ENCODE measurements at places on chromosomes 5 and 9.

- DNase-seq, result no peak
Observed at GRCh38 chr9:90916147-90916734, 114.6 kb downstream of the SYK start.

DNA sequence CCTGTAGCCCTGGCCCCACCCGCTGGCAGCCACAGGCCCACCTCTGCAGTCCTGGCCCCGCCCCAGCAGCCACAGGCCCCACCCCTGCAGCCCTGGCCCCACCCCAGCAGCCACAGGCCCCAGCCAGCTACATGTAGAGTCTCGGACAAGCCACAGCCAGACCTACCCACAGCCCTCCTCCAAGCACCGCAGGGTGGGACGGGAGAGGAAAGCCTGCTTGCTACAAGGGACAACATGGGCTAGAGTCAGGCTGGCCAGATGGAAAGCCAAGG is 49.5 kb upstream of the SARDH start:
- DNase-seq, result peak; percentile 84

GRCh38 chr5:26669523-26669922 is 368.9 kb downstream of the CDH9 start:
- DNase-seq, result no peak

DNA sequence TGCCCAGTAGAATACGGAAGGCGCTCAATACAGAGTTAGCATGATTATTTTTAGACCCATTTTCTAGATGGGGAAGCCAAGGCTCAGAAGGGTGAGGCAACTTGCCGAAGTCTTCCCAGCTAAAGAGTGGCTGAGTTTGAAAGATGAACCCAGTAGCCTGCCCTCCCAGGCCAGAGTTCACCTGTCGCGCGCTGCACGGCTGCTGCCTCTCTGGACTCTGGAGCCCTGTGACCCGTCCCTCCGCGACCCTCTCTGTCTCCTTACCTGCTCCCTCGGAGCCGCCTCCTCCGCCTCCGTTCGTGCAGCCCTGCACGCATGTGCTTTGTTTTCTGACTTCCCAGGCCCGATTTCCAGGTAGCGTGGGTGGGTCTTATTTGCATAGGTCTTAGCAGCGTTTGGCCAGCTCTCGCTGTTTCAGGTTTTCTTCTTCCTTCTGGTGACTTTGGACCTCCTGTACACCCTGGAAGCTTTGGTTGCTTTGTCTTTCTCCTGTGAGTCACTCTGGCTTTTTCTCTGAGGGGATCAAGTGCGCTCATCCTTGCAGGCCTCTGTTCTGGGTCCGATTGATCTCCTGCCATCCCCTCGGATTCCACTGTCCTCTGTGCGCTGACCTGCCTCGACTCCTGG is at the start of gene RNF183:
RNF183 (minus strand) TSS at position 585 of the 627 bp plus-strand sequence. CDS start 5,192 bp downstream, outside the sequence.
- DNase-seq, result no peak

- DNase-seq, result peak; percentile 86
Observed at GRCh38 chr9:137406876-137407589, 15.9 kb downstream of the EXD3 start.

DNA sequence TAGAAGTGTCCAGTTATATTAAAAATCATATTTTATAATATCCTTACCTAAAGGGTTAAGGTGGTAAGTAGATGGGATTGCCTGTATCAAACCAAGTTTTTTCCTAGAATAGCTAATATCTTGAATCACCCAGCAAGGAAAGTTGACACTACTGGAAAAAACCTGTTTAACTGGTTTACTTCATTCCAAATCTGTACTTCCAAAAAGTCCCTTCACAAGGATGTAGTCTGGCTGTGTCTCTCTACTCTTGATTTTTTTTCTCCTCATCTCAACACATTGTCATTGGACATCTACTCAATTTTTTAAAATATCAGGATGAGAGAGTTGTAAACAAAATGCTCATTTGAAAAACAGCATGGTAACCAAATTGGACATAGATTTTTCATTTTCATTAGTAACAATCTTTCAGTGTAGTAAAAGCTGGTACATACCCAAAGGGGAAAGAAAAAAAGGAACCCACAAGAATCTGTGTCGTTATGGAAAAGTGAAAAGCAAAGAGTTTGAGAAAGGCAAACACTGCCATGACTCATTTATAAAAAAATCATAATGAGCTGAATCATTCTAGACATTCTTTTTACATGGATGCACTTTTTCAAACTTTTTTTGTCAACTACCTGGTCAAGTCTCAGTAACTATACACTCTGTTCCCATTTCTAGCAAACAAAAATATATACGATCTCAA is 173.5 kb downstream of the GLIS3 start:
- DNase-seq, result no peak

- peak; percentile 80 for DNase-seq
Observed at GRCh38 chr9:4226331-4227250, 73.3 kb downstream of the GLIS3 start.

- DNase-seq, result peak; percentile 9
Observed at GRCh38 chr5:111234125-111234524, 9.9 kb downstream of the CAMK4 start.

GRCh38 chr5:88870285-88870684 is 12.7 kb downstream of the MEF2C start:
- no peak for DNase-seq

DNA sequence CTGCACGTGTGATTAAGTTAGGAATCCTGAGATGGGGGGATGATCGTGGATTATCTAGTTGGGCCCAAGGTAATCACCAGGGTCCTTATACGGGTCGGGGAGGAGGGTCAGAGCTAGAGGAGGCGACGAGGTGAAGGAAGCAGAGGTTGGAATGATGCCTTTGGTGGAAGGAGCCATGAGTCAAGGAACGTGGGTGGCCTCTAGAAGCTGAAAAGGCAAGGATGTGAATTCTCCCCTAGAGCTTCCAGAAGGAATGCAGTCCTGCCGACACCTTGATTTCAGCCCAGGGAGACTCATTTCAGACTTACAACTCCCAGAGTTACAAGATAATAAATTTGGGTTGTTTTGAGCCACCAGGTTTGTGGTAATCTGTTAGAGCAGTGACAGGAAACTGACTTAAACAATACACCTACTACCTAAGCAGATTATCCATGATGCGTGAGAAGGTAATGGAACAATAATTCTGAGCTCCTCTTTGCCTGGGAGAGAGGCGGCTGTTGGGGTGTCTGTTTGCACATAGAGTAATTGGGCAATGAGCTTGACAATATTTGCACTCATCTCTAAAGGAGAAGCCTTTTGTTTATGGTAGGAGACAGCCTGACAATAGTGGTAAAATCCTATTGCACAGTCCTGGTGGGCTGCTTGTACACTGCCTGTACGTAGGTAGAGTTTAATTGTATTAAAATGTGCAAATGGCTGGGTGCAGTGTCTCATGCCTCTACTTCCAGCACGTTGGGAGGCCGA is 129.3 kb upstream of the IER5L start:
- DNase-seq, result no peak

- DNase-seq, result no peak
Observed at GRCh38 chr5:125526966-125527365, 780.5 kb upstream of the ZNF608 start.

GRCh38 chr9:114276908-114277821 is 45.7 kb upstream of the ORM1 start:
- DNase-seq, result no peak

Measured in hematopoietic multipotent progenitor cell treated with erythropoietin and hydrocortisone succinate and interleukin-3 and kit ligand, for 4 days (in vitro differentiated cells).